Stimulated activated CD8-positive, alpha-beta memory T cell treated with anti-CD3 and anti-CD28 coated beads, Interleukin-2, amount 100 ng/mL, for 1 hour (primary cell): ENCODE measurements at places on chromosomes 7 and 10.

DNA sequence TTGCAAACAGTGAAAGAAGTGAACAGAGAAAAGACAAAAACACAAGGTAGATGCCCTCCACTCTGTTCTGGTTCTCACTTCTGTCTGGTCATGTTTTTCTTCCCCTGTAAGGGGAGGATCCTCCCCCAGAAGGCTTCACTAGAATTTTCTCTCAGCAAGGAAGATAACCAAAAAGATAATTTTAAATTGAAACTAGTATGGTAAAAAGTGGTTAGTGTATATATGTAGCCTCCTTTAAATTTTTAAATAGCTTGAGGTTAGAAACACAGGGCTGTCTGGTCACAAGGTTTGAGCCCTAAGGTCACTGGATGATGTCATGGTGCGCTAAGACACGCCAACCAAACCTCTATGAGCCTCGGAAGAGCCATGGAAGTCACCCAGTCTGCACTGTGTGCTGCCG lies 5.6 kb upstream of the PKD1L1 start:
- DNase-seq, result no peak

DNA sequence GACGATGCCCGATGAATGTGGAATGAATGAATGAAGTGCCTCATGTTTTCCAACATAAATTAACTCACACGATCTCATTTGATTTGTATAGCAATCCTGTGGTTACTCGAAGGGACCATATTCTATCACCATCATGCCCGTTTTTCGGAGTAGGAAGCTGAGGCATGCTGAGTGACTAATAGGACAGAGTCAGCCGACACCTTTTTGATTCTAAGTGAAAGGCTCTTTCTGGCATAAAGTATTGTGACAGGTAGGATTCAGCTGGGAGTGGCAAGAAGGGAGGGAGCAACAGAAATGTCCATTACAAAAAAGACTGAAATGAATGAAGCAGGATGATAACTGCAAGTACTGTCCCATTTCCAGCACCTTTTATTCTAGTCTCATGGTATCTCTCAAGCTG lies 55.7 kb downstream of the KLRG2 start:
- DNase-seq, result no peak

GRCh38 chr10:123140164-123140982 lies 4.6 kb downstream of the HMX3 start:
- no peak for DNase-seq

GRCh38 chr10:118277871-118278270 lies 64.3 kb downstream of the FAM204A start:
- DNase-seq, result no peak

- no peak for DNase-seq
Observed at GRCh38 chr10:43806831-43807640, 158.4 kb upstream of the ZNF32 start.

DNA sequence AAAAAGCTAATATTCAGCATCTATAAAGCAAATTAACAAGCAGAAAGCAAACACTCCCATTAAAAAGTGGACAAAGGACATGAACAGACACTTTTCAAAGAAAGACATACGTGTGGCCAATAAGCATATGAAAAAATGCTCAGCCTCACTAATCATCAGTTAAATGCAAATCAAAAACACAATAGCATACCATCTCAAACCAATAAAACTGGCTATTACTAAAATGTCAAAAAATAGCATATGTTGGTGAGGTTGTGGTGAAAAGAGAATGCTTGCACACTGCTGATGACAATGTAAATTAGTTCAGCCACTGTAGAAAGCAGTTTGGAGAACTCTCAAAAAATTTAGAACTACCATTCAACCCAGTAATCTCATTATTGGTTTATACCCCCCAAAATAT lies 284.6 kb upstream of the KCND2 start:
- DNase-seq, result no peak

- no peak for DNase-seq
Observed at GRCh38 chr7:40715053-40715430, 580.2 kb downstream of the SUGCT start.

DNA sequence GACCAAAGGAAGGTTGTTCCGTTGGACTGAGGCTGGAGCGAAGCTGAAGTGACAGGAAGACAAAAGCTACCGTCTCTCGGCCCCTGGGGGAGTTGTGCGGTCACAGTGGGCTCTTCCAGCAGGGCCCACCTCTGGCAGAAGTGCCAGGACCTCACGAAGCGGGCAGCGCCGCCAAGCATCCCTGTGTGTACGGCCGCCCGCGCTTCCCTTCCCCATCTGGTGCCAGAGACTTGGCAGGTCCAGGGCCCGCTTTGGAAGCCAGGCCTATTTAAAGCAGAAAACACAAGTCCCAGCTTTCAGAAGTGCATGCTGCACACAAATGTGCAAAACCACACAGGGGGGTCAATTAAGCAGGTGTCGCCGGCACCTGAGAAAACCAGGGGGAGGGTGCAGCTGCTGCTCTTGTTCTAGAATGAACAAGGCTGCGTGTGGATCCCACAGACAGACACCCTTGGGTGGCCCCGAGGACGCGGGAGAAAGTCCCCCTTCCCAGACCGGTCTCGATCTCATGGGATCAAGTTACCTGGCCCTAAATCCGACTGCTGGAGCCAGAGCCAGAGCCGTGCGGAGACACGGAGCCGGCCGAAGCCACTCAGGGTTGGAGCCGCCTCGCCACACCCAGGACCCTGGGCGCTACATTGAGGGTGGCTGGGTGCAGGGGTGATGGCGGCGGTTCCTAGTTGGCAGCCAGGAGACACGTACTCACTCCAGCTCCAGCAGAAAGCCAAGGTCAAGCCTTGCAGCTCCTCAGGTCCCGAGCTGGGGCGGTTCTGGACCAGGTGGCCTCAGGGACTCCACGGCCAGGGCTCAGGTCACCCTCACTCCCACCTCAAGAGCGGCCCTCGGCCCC lies 51.8 kb upstream of the PPP2R2D start:
- no peak for DNase-seq

GRCh38 chr10:89163265-89163995 lies 43.7 kb downstream of the CH25H start:
- DNase-seq, result no peak

GRCh38 chr7:50363327-50364060 lies 59.0 kb downstream of the IKZF1 start:
- no peak for DNase-seq

DNA sequence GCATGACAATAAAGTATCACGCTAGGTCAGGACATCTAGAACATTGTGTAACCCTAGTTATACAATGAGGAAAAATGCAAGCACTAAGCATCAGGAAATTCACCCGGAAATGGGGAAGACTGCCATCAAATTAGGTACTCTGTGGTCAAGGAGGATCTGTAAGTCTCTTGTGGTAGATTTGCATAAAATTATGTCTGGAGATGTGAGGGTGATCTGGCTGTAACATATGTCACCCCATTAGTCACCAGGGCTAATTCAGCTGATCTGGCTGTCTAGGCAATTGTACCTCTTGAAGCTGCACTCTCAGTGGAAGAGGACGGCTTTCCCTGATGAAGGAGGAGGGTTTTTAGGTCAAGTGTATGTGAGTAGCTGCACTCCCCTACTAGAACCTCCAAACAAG lies 14.8 kb downstream of the AKR1D1 start:
- DNase-seq, result no peak

GRCh38 chr10:44008270-44008916 lies 359.7 kb upstream of the ZNF32 start:
- no peak for DNase-seq

GRCh38 chr7:155667241-155667829 lies 22.9 kb downstream of the RBM33 start:
- no peak for DNase-seq

- no peak for DNase-seq
Observed at GRCh38 chr10:97740613-97741012, 3.7 kb downstream of the ZFYVE27 start.

DNA sequence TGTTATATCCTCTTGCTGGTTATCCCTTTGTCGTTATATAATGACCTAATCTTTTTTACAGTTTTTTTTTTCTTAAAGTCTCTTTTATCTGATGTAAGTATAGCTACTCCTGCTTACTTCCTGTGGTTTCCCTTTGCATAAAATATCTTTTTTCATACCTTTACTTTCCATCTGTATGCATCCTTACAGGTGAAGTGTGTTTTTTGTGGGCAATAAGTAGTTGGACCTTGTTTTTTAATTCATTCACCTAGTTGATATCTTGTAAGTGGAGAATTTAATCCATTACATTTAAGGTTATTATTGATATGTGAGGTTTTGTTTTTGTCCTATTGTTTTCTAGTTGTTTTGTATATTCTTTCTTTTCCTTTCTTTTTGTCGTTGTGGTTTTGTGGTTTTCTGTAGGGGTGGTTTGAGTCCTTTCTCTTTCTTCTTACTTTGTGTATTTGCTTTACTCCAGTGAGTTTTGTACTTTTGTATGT lies 168.6 kb downstream of the MLLT10 start:
- no peak for DNase-seq

DNA sequence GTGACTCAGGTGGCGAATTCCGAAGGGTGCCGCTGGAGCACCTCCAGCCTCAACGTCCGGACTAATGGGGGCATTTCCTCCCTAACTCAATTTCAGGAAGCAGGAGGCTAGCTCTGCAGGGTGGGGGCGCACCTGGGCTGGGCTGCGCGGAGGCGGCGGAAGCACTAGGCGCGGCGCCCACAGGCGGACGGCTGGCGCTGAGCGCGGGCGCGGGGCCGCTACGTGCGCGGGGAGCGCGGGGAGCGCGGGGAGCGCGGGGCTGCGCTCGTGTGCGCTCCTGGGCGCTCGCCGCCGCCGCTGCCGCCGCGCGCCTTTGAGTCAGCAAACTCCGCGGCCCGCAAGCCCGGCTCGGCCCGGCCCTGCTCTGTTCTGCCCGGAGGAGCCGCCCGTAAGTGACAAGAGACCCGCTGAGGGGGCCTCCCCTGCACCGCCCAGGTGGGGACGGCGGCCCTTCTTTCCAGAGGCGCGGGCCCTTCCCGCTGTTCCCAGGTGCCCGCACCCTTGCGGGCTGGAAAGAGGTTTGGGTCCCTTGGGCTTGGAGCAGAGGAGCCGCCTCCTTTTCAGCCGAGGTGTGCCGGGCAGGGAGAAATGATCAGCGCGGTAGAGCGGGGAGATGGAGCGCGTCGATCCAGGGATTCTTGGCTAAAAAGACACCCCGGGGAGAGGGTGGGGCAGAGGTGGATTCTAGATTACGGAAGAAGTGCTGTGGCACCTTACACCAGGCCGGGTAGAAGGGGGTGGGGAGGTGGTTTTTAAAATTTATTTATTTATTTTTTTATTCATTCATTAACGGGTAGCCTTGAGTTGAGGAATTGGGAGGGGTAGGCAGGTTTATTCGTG lies at the start of gene SNX10:
Gene SNX10, plus strand, starts transcription at position 164 of the 840 bp plus-strand sequence. CDS start 54,581 bp downstream, outside the sequence.
- peak; percentile 55 for DNase-seq

DNA sequence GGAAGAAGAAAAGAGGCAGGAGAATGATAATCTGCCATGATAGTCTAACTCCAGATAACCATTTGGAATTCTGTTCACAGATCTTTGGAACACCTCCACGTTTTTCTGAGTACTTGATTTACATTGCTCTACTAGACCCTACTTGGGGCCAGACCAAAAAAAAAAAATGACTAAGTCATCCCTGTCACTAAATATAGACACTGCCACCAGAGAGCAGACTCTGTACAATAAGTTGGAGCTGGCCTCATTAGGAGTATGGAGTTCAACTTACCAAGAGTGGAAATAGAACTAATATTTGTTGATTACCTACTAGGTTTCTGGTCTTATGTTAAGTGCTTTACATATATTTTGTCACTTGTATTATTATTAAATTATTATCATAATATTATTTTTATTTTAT lies 80.9 kb upstream of the ZNF800 start:
- DNase-seq, result no peak

DNA sequence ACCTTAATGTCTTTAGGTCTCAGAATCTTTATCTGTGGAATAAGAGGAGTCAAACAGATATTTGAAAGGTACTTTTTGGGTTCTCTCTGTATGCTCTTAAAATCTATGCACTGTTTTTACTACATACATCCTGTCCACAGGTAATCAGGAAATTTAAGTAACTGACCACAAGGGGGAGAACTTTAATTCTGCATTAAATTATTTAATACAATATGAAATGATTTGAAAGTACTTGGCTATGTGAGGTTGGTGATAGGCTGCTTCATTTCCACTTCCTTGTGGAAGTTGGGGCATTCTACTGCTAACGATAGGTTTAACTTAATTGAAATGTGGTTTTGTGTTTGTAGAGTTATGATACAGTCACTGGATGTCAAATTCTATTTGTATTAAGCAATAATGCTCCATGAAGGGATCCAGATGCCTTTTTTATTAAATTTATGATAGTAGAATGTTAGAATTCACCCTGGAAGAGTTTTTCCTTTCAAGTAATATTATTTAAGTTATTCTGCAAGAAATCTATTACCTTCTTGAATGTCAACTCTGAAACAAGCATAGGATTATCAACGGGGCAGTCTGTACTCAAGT lies 6.0 kb downstream of the TEX47 start:
- DNase-seq, result no peak

DNA sequence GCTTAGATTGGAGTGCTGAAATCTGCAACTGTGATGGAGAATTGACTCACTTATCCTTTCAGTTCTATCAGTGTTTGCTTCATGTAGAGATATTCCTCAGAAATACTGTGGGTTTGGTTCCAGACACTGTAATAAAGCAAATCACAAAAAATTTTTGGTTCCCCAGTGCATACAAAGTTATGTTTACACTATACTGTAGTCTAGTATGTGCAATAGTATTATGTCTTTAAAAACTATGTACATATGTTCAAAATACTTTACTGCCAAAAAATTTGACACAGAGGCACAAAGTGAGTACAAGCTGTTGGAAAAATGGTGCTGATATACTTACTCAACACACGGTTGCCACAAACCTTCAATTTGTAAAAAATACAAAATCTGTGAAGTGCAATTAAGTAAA lies 112.5 kb downstream of the EPC1 start:
- DNase-seq, result no peak

GRCh38 chr10:133292919-133293809 lies 15.5 kb downstream of the TUBGCP2 start:
- DNase-seq, result no peak

DNA sequence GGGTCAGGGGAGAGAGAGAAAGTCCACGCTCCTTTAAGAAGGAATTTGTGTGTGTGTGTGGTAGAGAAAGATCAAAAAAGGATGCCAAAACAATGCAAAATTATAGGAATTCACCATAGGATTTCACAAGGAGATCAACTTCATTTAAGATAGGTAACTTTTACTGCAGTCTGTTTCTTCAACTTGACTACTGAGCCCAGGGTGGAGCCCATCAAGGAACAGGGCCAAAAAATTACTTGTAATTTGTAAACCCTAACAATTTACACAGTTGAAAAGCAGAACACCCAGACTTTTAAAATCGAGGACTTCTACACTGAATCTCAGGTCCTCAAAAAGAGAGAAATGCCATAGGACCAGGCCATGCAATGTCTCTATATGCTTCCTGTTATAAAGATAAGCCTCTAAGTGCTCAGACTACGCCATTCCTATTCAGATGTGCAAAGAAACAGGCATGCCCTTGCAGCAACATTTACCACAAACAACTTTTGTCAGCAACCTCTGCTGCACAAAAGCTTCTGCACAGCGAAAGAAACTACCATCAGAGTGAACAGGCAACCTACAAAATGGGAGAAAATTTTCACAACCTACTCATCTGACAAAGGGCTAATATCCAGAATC lies 10.6 kb upstream of the GIMAP4 start:
- no peak for DNase-seq

DNA sequence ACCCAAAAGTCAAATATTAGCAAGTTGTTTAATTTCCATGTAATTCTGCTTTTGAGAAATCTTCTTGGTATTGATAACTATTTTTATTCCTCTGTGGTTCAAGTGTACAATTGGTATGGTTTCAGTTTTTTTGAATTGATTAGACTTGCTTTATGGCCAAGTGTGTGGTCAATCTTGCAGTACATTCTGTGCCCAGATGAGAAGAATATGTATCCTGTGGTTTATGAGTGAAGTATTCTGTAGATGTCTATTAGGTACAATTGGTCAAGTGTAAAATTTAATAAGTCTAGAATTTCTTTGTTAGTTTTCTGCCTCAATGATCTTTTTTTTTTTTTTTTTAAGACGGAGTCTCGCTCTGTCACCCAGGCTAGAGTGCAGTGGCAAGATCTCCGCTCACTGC lies 36.6 kb upstream of the C7orf33 start:
- DNase-seq, result no peak
